ENCODE measurements at places on chromosomes 3 and 15. TPM values are rescaled to one million over a fixed set of nuclear protein-coding genes. Genes with fewer than 3 reads are reported as not detected.

PEAK1 gene
- 28.2 TPM for total RNA-seq

ACSBG1 gene
- not detected for total RNA-seq

OXTR gene
- total RNA-seq = 0.78 TPM

ZNF860 gene
- total RNA-seq = 0.19 TPM

KBTBD8 gene
- 16.8 TPM for total RNA-seq

GYG1 gene
- total RNA-seq = 27.4 TPM

AMOTL2 gene
- total RNA-seq = not detected

SEMA3G gene
- total RNA-seq = 0.21 TPM

IL1RAP gene
- 24.8 TPM for total RNA-seq

DHFR2 gene
- total RNA-seq = 11.3 TPM

MRPS22 gene
- total RNA-seq = 59.7 TPM

GRK7 gene
- not detected for total RNA-seq

LMOD3 gene
- total RNA-seq = not detected

SERPINI2 gene
- not detected for total RNA-seq

GCNT3 gene
- total RNA-seq = not detected

NLGN1 gene
- total RNA-seq = not detected

PRR20G gene
- total RNA-seq = not detected

GOLGA8Q gene
- total RNA-seq = not detected

MORC1 gene
- total RNA-seq = not detected

CKMT1A gene
- 0.66 TPM for total RNA-seq

CCDC51 gene
- 25.9 TPM for total RNA-seq

C3orf49 gene
- total RNA-seq = not detected

LRRC34 gene
- 4.7 TPM for total RNA-seq

TM6SF1 gene
- 4.0 TPM for total RNA-seq

LRIG1 gene
- total RNA-seq = 52.8 TPM

EPB42 gene
- total RNA-seq = not detected

HCN4 gene
- total RNA-seq = not detected

C3orf85 gene
- not detected for total RNA-seq

HOMER2 gene
- total RNA-seq = 32.1 TPM

UBE3A gene
- 110 TPM for total RNA-seq

RBPMS2 gene
- total RNA-seq = not detected

LRTM1 gene
- total RNA-seq = not detected

ZNF80 gene
- total RNA-seq = 0.21 TPM

RFT1 gene
- total RNA-seq = 47.4 TPM

CCR5 gene
- 2.3 TPM for total RNA-seq

SCAANT1 gene
- not detected for total RNA-seq

DBR1 gene
- total RNA-seq = 27.3 TPM

SLC7A14 gene
- total RNA-seq = not detected

CCR8 gene
- 5.7 TPM for total RNA-seq

SPATA12 gene
- not detected for total RNA-seq

ILDR1 gene
- total RNA-seq = 0.16 TPM

ZMYND10 gene
- 1.3 TPM for total RNA-seq

ANP32A gene
- 280 TPM for total RNA-seq

LMCD1 gene
- total RNA-seq = 0.52 TPM

GABRA5 gene
- total RNA-seq = not detected

PYGO1 gene
- total RNA-seq = not detected

TERC gene
- total RNA-seq = not detected

RPS27L gene
- 179 TPM for total RNA-seq

GOLGA8M gene
- total RNA-seq = 0.54 TPM
